Smooth muscle cell of the umbilical artery (primary cell): ENCODE measurements at places on chromosomes 1 and 21. TPM values are rescaled to one million over a fixed set of nuclear protein-coding genes. Genes with fewer than 3 reads are reported as not detected.

The CSMD2 gene
- 7.1 and 10.9 TPM in 2 replicates for total RNA-seq

The NMNAT2 gene
- 1.2 and 11.3 TPM in 2 replicates for total RNA-seq

The UBL4B gene
- not detected in 2 replicates for total RNA-seq

The IFI6 gene
- 13.2 and 23.2 TPM in 2 replicates for total RNA-seq

The AADACL3 gene
- not detected in 2 replicates for total RNA-seq

The BLZF1 gene
- 40.4 and 48.6 TPM in 2 replicates for total RNA-seq

The PIK3R3 gene
- 7.1 and 7.4 TPM in 2 replicates for total RNA-seq

The S100A8 gene
- total RNA-seq = not detected in 2 replicates

The CFHR1 gene
- 0.18 and 0.30 TPM in 2 replicates for total RNA-seq

The NID1 gene
- 62.6 and 66.5 TPM in 2 replicates for total RNA-seq
